ENCODE measurements at places on chromosomes 5 and 9.

- no peak for DNase-seq
Measured at GRCh38 chr5:108983461-108984092, 235.9 kb downstream of the FER start.

DNA sequence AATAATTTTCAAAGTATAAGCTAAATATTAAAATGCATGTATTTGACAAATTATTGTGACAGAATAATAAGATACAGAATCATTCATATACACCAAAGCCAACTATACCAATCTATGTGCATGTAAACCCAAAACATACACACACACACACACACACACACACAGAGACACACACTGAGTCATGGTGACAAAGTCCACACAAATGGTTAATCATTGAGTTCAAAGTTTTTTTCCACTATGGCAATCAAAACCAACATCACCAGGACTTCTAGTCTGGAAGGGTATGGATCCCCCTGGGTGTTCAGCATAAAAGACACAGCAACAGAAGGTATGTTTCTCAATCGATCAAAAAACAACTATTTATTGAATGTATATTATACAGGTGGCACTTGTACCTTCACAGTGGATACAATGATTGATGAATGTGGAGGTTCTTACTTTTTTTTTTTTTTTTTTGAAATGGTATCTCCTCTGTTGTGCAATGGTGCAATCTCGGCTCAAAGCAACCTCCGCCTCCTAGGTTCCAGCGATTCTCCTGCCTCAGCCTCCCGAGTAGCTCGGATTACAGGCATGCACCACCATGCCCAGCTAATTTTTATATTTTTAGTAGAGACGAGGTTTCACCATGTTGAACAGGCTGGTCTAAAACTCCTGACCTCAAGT lies 137.0 kb downstream of the PDE4D start:
- no peak for DNase-seq

DNA sequence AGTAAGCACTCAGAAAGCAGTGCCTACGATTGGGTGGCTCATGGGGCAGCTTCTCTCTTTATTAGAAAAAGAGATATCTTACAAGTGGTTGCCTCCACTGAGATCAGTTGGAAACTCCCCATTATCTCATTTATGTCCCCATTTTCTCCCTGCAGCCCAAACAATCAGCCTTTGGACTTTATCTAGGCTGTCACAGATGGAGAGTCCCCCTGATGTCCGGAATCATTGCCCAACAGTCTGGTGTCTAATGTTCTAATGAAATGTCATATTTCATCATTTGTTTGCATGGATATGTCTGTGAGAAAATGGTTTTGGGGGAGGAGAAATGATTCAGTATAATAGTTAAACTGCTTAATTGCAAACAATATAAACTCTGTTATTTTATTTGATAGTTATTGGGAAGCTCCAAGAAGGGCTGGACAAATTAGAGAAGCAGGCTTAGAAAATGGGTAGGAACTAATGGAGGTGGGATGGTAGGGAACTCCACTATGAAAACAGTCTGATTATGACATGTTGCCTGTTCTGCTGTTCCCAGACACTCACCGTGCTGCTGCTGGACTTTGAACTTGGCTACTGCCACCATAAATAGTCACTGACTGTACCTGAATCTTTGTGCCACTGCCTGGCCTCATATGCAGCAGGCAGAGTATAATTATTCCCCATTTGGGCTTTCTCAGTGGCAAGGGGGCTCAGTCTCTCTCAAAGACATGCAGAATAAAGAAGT lies 38.3 kb upstream of the SMAD5 start:
- DNase-seq, result no peak

DNA sequence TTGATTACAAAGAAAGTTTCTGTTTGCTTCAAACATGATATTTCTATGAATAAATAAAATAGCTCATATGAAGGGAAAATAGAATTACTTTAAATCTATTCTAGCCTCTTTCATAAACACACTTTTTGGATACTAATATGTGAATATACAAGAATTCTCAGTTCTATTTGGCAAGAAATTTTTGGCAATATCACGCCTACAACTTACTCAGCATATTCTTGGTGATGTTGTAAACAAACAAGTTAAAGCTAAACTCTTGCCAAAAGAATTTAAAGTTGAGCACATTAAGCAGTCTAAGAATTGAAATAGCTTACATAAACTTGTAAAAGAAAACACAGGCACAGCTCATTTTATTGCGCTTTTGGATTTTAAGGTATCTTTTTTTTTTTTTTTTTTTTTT lies 209.8 kb downstream of the CDH12 start:
- no peak for DNase-seq

DNA sequence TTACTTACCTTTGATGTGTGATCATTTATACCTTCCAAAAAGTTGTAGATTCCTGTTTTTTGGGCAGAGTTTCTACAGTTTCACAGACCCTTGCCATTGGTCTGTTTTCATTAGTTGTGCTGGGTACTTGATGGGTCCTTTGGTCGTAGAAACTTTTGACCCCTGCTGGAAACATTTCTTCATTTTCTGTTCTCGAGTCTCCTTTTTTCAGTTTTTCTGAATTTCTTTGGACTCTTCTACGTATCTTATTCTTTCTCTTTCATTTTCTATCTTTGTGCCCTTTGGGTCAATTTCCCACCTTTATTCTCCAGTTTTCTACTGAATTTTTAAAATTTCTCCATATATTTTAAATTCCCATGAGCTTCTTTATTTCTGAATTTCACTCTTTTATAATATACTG lies 16.7 kb downstream of the AP3S1 start:
- no peak for DNase-seq

- DNase-seq, result no peak
Measured at GRCh38 chr9:136726631-136727191, 14.3 kb downstream of the DIPK1B start.

DNA sequence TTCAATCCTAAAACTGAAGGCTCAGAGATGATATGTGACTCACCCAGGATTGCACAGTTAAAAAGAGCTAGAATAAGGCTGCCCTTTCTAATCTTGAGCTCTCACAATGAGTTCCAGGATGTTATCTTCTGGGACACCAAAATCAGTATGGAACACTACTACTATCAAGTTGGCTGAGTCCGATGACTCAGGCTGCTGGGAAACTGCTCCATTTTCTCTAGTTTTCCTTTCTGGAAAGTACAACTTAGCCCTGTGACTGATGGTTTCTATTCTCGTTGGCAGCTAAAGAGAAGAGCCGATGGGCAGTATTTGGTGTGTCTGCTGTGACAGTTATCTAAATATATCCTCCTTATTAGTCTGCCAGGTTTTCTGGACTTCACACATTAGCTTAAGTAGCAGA lies 37.9 kb upstream of the DPYSL3 start:
- no peak for DNase-seq

- no peak for DNase-seq
Measured at GRCh38 chr5:137312011-137312410, 187.1 kb downstream of the SPOCK1 start.

DNA sequence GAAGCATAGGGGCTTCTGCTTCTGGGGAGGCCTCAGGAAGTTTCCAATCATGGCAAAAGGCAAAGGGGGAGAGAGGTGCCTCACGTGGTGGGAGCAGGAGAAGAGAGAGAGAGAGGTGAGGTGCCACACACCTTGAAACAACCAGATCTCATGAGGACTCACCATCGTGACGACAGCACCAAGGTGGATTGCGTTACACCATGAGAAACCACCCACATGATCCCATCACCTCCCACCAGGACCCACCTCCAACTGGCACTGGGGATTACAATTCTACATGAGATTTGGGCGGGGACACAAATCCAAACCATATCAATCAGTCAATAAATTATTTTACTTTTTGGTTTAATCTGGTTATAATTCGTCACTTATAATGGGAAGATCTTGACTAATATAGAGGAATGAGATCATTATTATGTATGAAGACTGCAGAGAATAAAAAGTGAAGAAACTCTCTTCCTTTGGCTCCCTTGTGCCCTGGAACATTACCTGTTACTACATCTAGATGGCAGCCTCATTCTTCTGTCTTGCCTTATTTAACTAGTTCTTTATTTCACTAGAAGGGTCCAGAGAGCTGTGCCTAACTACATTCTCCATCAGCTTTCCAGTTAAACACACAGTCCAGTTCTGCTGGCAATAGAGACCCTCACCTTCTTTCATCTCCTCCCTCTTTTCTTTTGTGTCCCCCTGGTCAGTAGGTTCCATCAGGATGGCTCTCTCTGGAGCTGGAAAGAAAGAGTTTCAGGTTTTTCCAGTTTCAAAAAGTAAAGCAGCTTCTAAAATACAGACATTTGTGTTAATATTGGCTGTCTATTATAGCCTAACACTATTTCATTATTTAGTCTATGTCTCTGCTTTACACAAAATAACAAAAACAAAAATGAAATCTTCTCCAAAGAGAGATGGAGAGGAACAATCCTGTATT lies 21.7 kb upstream of the SPINK7 start:
- peak; percentile 30 for DNase-seq

- DNase-seq, result no peak
Measured at GRCh38 chr5:66209350-66209749, 65.2 kb downstream of the SREK1 start.

DNA sequence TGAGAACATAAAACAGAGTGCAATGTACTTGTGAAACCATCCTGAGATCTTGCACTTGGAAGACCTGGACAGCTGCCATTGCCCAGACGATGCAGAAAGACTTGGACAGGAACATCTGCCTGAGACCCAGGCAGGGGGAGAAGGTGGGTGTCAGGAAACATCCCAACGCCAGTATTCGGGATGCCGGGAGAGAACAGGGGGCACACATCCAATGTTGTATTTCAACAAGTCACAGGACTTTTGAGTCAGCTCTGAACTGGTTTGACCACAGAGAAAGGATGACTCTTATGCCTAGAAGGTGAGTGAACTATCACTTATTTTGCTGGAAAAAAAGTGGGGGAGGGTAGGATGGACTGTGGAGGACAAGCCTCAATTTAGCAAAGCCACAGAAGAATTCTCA lies 124.6 kb downstream of the ROR2 start:
- no peak for DNase-seq

GRCh38 chr9:121373011-121373729 lies 3.1 kb upstream of the STOM start:
- DNase-seq, result no peak

GRCh38 chr5:65625743-65626142 lies 916 bp downstream of the SHLD3 start:
- no peak for DNase-seq

- no peak for DNase-seq
Measured at GRCh38 chr9:111413996-111414395, 70.2 kb downstream of the ECPAS start.

DNA sequence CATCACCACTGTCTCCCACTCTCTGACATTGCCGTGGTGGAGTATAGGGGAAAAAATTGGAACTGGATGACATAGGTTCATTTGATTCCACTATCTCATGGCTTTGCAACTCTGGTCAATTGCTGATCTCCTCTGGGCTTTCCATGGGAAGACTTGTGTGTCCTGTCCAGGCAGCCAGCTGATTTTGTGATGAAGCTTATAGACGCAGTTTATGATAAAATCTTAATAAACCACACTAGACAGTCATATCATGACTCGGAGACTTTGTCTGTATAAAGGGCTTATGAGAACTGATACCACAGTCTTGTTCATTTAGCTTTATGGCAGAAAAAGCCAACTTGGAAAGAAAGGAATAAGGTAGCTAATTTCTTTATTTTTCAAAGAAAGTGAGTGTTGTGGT lies 296.5 kb downstream of the MAST4 start:
- DNase-seq, result no peak

GRCh38 chr9:131999692-132000551 lies 79.7 kb downstream of the MED27 start:
- no peak for DNase-seq

DNA sequence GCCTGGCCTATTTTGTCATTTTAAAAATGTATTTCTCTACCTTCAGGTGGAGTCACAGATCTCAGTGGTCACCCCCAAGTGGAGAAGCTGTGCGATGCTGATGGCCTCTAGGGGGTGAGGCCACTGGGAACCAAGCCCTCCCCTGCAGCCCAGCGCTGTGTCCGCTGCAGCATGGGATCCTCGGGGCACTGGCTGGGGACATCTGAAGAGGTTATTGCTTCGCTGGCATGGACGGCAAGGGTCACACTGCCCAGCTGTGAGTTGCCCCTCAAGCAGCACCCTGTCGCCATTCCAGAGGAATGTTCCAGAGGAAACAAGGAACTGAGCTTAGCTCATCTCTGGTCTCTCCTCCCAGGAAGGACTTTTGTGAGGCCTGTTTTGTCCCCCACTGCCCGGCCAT lies 119.6 kb upstream of the S1PR3 start:
- DNase-seq, result no peak

DNA sequence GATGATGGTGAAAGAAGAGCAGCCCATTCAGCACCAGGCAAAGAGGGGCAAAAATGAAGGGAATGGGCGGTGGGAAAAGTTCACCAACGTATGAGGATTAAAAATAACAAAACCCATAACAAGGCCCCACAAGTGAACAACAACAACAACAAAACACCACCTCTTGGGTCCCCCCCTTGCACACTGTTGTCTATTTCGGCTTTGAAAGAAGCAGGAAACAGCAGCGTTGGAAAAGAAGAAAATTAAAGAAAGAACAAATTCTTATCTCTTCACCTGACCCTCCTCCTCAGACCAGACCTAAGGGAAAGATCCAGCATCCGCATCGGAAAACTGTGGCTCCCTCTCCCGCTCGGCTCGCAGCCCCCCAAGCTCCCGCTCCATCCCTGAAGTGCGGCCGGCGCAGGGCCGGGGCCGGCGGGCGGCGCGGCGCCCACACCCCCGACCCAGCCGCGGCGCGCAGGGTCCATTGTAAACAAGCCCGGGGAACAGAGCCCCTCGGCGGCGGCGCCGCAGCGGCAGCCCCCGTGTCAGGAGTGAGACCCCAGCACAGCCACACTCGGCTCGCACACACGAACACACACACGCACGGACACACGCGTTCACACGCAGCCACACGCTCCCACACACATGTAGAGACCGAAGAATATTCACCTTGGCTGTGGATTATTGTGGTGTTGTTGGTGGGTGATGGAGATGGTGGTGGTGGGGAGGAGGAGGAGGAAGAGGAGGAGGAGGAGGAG lies 535 bp downstream of the RFX3 start:
- DNase-seq, result no peak

GRCh38 chr5:171363846-171364245 lies 23.8 kb upstream of the NPM1 start:
- DNase-seq, result no peak

DNA sequence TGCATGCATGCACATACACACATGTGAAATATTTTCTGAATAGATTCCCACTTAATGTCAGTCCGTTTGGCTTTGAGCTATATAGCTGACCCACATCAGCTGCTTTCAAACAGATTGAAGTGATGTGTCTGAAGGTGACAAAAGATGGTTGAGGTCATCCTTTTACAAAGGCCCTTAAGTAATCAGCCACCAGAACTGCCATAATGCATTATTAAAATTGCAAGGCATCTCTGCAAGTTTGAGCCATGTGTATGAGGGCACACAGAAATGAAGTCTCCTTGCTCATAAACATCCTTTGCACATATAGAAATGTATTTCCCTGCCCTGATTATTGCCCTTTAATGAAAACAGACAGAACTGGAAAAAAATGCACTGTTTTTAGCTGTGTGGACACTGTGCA lies 1043.0 kb upstream of the C9orf72 start:
- no peak for DNase-seq

- DNase-seq, result peak; percentile 52
Measured at GRCh38 chr5:67182301-67182790, 14.3 kb downstream of the CD180 start.

DNA sequence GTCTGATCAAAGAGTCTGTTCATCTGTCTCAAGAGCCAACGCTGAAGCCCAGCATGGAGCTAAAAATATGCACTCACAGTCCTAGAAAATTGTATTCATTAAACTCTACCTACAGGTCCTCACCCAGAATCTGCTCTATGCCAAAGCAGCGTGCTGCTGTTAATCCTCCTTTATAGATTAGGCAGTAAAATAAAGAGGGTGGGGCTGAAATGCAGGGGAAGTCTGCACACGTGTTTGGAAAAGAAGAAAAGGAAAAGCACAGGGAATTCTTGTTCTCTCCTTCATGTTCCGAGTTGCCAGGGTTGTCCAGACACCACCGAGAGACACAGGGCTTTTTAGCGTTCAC lies 121.4 kb upstream of the TMEM161B start:
- peak; percentile 33 for DNase-seq

Data from Ammon's horn (tissue), 1 donor.